HS-27A (cell line): ENCODE measurements at places on chromosomes 5 and 9.
A peak's percentile ranks its signal among the peaks of the same experiment; 100 is the strongest.

DNA sequence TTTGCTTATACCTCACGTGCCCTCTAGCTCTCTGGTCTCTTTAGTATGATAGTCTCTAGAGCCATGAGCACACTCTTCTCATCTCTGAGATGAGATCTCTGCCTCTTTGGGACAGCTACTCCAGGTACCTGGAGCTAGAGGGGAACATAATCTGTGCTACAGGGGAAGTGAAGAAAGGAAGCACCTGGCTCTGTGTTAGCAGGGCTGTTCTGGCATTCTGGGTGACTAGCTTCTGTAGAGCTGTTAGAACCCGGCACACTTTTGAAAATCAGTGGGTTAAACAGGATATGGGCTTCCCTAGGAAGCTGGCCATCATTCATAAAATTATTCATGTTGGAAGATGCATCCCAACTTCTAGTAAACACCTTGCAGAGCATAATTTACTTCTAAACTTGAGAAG lies 224.8 kb downstream of the MCTP1 start:
- no peak for DNase-seq

DNA sequence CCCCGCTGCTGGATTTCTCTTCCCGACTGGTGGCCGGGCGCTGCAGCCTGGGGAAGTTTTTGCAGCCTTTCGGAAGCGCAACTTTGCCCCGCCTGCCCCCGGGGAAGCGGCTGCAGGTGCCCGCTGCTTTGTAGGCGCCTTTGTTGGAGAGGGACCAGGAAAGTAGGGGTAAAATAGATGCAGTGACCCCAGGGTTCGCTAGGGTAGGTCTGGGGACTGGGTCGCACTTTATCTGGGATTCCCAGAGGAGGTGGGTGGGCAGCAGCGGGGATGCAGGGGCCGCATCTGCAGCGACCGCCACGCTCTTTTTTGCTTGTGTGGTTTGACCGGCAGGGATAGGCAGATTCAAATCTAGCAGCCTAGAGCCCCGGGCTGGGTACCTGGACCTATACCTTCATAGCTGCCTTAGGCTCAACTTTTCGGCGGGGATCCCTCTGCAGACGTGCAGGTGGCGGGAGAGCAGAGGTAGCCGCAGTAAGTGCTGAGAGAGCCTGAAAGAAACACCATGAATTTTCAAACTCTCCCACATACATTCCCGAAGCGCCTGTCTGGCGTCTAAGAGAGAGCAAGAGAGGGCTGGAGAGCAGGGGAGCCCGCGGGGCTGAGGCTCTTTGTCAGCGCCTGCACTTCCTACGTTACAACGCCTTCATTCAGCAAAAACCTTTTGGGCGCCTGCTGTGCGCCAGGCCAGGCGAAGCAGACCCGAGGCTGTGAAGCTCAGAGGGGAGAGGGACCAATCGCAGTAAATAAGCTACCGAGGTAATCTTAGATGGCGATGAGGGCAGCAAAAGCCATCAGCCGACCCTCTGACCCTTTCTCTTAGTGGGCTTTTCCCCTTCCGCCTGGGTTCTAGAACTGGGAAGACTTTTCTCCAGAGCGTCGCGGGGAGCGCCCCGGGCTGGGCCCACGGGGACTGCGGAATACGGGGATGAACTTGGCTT lies 642 bp downstream of the SV2C start:
- DNase-seq: no peak

- DNase-seq: no peak
Measured at GRCh38 chr5:27682600-27682999, 644.2 kb upstream of the CDH9 start.

- no peak for DNase-seq
Measured at GRCh38 chr9:132768932-132769905, 99.0 kb downstream of the GTF3C4 start.

GRCh38 chr9:74573640-74574191 lies 76.6 kb downstream of the RORB start:
- DNase-seq: no peak

DNA sequence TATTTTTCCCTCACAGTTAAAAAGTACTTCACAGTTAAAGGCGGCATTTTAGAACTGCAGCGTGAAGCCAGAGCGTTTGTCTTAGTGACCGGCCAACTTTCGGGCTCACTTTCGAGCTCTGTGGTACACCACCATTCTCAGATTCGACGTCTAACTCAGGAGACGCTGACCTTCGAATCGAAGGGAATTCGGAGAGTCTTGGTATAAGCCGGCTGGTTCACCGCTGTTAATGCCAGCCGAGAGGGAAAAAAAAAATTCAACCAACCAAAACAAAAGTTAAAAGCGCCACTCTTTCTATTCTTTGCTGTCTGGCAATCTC lies 544 bp upstream of the SNX24 start:
- no peak for DNase-seq

- no peak for DNase-seq
Measured at GRCh38 chr5:98614341-98614740, 159.1 kb upstream of the RGMB start.

GRCh38 chr5:134242146-134242545 lies 16.3 kb upstream of the PPP2CA start:
- DNase-seq: no peak

- no peak for DNase-seq
Measured at GRCh38 chr9:136692185-136693134, 5.2 kb upstream of the AGPAT2 start.

GRCh38 chr5:82164176-82164976 lies 113.8 kb downstream of the RPS23 start:
- DNase-seq: peak; percentile 20

GRCh38 chr9:68627104-68627503 lies 77.9 kb upstream of the PIP5K1B start:
- no peak for DNase-seq

GRCh38 chr5:131433109-131433508 lies 169.3 kb downstream of the CDC42SE2 start:
- DNase-seq: no peak

GRCh38 chr9:131272212-131272611 lies 4.1 kb downstream of the FAM78A start:
- no peak for DNase-seq

- DNase-seq: no peak
Measured at GRCh38 chr5:16808021-16808420, 128.1 kb downstream of the MYO10 start.

- DNase-seq: no peak
Measured at GRCh38 chr9:110048403-110048975, 159.5 kb downstream of the C9orf152 start.

GRCh38 chr5:13552361-13552760 lies 392.1 kb downstream of the DNAH5 start:
- DNase-seq: no peak

DNA sequence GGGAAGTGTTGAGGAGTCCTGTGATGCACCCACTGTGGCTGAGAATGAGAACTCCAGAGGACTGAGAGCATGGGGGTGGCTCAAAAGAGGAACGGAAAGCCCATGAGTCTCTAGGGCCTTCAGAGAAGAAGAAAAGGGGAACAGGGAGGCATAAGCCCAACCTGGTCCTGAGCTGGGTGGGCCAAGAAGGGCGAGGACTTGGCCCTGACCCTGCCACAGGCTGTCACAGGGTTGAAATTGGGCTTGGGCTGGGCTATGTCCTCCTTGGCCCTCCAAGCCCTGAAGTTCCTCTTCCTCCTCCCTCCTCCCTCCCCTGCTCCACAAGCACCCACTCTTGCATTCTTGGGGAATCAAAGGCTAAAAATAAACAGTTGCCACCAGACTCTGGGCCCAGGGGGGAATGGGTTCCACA lies 49.3 kb upstream of the PPARGC1B start:
- DNase-seq: no peak

DNA sequence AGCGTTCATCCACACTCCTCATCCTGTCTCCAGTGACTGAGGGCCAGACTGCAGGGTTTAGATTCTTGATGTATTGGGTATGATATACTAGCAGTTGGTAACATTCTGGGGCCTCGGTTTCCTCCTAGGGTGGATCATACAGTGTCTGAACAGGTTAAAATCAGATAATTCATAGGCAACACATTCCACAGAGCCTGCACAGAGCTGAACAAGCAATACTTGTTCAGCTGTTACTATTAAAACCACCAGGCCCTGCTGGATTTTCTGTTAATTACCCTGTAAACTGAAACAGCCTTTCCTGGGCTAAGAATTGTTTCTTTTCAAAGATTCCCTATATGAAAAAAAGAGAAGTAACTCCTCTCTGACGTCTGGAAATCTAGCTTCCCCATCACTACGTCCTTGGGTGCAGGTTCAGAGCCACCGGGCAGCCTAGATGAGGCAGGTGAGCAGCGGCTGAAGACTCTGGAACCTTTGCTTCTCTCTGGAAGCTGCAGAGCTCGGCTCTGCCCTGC lies 1313.5 kb upstream of the WWC1 start:
- no peak for DNase-seq

DNA sequence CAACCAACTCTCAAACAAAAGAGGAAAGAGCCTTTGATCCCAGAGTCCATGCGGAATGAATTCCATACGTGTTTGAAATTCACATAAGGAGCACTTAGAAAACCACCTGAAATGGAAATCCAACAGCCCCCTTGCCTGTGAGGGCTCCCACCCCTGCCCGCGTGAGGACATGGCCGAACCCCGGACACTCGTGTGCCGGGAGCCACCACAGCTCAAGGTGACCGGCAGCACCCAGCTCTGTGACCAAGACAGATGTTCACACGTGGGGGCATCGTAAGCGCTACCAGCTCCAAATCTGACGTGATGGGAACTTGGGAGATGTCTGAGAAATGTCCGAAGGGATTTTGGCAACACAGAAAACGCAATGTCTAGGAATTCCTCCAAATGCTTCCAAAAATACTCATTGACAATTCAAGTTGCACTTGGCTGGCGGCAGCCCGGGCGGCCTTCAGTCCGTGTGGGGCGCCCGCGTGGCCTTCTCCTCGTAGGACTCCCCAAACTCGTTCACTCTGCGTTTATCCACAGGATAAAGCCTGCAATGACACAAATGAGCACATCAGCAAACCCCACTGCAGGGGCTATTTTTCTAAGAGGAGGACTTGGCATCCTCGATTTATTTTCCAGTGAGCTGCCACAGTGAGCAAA lies 23.2 kb upstream of the TERT start:
- DNase-seq: no peak

GRCh38 chr5:87885758-87886157 lies 382.9 kb downstream of the TMEM161B start:
- no peak for DNase-seq

GRCh38 chr5:26578002-26578401 lies 460.4 kb downstream of the CDH9 start:
- DNase-seq: no peak

DNA sequence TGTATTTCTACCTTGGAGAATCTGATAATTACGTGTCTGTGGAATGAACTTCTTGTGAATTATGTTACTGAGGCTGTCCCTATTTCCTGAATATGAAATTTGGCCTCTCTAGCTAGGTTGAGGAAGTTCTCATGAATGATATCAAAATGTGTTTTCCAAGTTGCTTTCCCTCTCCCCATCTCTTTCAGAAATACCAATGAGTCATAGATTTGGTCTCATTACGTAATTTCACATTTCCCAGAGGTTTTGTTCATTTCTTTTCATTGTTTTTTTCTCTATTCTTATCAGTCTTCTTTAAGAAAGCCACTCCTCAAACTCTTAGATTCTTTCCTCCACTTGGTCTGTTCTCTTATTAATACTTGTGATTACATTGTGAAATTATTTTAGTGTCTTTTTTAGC lies 923.8 kb upstream of the CDH9 start:
- no peak for DNase-seq

GRCh38 chr9:127166111-127166510 lies 43.7 kb upstream of the ANGPTL2 start:
- no peak for DNase-seq

GRCh38 chr9:22229069-22229468 lies 217.6 kb upstream of the DMRTA1 start:
- DNase-seq: no peak

DNA sequence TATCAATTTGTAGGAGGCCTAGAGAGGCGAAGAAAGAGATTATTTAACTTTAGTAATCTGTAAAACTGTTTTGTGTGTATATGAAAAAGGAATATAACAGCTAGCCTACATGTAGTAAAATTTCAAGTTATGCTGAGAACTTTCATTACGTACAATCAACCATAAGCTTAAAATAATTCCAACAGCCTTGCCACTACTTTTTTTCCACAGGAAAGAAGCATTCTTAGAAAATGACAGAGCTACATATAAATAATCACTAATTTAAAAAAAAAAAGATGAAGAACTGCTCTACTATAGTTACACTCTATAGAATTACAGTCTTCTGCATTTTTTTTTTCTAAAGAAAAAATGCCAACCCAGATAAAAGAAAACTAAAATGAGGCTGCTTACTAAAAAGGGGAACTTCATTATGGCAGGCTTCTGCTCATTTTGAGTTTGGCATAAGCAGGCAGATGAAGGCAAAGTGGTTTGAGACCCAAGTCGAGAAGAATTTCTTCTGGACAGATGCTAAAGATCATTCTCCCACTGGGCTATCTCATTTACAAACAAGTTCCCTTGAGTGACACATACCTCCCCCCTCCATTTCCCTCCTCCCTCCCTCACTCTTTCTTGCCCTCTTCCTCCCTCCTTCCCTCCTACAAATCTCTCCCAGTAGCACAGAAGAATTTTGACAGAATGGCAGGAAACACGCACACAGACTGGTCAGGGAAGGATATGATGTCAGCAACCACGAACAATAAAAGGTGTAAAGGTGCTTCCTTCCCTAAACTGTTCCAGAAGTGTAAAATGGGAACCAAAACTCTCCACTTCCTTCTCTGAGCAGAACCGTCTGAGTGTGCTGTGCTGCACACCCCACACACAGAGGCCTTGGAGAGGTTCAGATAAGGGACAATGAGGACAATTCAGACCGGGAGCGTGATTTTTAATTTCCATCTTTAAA lies 56.1 kb downstream of the MEF2C start:
- DNase-seq: no peak

DNA sequence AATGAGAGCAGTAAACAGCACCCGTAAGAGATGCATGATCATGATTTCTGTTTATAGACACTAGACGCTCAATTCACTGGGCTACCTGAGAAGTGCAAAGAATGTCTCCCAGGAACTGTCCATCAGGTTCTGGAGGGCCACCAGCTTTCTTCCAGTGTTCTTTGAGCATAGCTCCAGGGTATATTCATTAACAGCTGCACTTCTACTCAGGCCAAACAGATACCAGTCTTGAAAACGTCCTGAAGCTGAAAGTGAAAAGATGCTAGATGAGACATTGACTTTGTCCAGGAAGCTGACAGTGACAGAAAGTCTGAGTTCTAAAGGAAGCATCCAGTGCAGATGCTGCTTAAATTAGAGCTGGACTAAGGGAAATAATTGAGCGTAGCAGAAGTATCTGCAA lies 488.7 kb upstream of the TYRP1 start:
- no peak for DNase-seq

GRCh38 chr5:531749-532315 lies 7.6 kb upstream of the SLC9A3 start:
- DNase-seq: no peak
